Kidney capillary endothelial cell (primary cell): ENCODE measurements at places on chromosomes 5 and 9.

DNA sequence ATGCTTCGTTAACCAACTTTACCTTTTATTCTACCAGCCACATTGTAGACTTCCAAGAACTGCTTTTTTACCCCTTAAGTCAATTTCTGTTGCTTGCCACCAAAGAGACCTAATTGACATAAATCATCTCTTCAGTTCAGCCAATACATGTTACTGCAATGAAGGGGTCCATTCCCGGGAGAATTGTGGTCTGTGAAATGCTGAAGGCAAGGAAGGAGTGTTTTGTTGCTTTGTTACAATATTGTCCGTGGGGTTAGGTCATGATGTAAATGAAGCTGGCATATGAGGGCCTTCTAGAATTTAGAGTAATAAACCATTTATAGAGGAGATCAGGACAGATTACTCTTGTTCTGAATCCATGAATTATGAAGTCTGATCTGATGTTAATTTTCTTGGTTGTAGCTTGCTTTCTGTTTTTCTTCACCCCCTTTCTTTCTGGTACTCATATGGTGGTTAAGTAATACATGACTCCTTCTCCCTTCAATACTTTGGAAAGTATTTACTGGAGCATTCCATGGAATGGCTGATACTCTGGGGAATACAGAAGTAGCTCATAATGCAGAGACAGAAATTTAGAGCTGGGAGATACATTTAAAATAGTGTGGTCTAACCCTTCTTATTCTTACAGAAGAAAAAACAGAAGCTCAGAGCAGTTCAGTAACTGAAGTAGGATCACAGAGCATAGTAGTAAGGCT, 297.0 kb upstream of the CLINT1 start:
- no peak for DNase-seq

GRCh38 chr5:152246401-152246800, 158.7 kb downstream of the NMUR2 start:
- DNase-seq = no peak

GRCh38 chr9:118189615-118190014, 485.4 kb downstream of the TLR4 start:
- no peak for DNase-seq

- DNase-seq = no peak
Measured at GRCh38 chr9:90821697-90822096, 20.1 kb downstream of the SYK start.

DNA sequence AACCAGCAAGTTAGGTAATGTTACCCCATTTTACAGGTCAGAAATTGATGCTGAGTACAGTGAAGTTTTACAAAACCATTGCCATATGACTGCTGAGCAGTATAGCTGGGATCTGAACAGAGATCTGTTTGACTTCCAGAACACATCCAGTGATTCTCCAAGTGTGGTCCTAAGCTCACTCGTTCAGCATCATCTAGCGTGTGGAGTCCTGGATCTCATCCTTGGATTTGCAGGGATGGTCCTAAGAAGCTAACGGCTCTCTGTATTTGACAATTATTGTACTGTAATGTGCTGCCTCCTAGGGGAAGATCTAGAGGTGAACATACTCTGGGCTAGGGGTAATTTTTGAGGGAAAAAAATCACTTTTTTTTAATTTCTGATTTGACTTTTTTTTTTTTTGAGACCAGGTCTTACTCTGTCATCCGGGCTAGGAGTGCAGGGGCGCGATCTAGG, 1.4 kb downstream of the SLC26A2 start:
- DNase-seq = peak; percentile 56

DNA sequence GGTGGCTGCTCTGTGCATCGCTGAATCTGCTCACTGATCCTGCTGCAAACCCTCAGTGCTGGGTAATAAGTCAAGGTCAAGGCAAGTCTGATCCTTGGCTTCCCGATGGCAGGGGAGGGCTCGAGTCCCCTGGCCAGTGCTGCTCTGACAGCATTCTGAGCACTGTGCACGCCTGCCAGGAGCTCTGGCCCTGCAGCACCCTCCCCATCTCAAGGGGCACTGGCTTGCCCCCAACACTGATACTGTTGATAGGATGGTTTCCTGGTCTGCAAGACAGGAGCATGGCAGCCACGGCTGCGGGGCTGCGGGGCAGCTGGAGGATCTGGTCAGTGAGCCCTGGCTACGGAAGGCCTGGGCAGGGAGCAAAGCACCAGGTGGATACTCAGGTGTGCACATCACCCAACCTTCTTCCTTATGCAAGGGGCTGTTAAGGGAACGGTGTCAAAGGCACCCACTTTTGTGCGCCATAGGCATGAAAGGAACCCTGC, 71.8 kb downstream of the SECISBP2 start:
- DNase-seq = no peak

GRCh38 chr5:169908864-169909263, 71.4 kb downstream of the INSYN2B start:
- DNase-seq = no peak

DNA sequence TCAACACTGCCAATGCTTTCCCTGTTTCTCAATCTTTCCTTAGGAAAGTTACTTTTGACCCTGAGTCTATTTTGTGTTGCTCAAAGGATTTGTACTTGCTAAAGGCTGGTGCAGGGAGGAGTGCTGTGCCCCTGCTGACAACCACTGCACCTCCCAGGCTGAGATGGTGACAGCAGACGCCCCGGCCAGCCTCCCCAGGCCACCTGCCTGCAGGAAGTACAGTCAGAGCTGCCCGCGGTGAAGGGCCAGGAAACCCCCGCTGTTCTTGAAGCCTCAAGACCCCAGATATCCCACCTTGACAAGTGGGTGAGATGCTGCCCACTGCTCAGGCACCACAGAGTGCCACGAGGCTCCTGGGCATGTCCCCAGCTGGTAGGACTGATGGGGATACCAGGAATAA, 44.2 kb upstream of the CKMT2 start:
- DNase-seq = no peak

DNA sequence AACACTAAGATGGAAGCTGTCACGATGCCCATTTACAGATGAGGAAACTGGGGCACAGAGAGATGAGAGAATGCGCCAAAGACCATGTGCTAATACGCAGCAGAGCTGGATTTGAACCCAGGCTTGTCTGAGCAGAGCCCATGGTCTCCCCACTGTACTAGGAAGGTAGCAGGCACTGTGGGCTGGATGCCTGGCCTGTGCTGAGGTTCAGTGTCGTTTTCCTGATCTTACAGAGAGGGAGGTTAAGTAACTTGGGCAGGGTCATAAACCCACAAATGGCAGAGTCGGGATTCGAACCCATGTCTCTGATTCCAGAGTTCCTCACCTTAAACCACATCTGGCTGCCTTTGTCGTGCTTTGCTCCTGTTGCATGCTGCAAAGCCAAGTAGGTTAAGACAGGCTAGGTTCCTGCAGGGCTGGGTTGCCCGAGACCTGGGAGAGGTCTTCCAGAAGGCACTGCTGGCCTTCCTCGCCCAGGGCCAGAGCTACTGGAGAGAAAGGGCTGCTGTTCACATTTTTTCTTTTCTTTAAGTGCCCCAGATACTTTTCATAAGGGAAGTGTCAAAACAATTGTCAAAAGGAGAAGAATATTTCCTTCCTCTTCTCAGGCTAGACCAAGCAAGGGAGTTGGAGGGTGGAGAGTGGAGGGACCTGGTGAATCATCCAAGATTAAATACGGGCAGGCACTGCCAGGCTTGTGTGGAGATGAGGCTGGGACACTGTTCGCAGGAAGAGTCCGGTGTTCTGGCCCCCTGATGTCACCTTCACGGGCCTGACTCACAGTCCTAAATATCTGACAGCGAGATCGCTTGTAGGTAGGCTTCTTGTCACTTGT, 3.2 kb downstream of the NEK6 start:
- peak; percentile 73 for DNase-seq

DNA sequence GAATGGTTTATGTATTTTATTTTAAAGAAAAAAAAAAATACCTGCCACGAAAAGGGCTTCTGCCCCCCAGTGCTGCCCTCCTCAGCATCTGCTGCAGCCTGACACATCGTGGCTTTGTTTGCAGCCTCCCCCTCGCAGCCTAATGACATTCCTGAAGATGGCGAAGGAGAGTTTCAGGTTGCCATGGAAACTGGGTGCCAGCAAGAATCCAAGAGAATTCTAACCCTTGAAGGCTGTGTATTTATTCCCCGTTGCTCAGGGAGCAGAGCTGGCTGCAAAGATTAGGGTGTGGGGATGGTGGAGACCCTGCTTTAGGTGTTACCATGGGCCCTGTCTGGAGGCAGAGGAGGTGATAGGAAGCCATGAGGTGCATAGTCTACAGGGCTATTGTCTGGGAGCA, 126.6 kb downstream of the NSG2 start:
- no peak for DNase-seq

- no peak for DNase-seq
Measured at GRCh38 chr5:58080573-58080972, 379.3 kb downstream of the PLK2 start.

- no peak for DNase-seq
Measured at GRCh38 chr9:126379661-126380360, 53.2 kb downstream of the MVB12B start.

GRCh38 chr9:79080536-79080935, 491.2 kb upstream of the TLE4 start:
- no peak for DNase-seq

DNA sequence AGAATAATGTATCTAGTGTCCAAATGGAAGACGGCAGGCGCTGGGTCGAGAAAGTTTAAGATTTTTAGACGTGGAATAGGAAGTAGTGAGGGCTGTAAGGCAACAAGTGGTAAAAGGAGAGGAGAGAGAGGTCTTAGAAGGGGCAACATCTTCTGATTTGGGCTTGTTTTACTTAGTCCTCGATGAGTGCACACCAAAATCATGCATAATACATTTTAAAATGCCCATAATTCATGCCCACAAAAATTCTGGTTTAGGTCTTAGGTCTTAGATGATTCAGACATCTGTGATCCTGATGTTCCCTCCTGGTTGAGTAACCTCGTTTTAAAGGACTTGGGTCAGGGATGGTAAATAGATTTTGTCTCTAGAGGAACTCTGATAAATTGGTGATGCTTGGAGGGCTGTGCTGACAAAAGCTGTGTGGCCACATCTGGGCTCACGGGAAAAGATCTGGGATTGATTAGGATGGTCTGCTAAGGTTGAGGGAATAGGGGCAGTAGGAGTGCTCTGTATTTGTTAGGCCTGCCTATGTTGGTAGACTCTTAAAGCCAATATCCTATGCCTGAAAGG, 476.3 kb downstream of the CCDC171 start:
- no peak for DNase-seq

- peak; percentile 40 for DNase-seq
Measured at GRCh38 chr5:68456756-68457217, 241.2 kb downstream of the PIK3R1 start.

DNA sequence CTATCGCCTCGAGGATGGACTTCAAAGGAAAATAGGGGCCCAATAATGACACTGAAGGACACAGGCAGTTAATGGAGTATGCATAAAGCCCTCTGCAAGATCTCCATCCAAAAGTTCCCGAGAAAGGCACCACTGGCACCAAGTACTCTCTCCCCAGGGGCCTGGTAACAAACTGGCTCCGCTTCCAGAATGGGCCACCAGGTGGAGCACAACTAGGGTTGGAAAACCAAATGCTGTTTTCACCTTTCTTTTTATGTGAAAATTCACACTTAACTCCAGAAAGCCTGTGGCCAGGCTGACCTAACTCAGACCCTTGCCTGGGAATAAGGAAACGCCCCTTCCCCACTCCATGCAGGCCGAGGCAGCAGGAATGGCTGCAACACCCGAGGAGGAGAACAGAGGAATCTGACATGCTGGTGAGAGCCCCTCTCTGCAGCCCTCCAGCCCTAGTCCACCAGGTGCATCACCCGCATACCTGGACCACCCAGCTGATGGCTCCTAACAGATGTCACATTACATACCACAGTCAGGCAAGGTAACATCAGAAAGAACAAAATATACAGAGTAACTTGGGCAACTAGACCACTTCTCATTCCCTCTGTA, 42.8 kb downstream of the CAMSAP1 start:
- peak; percentile 40 for DNase-seq

GRCh38 chr5:181036816-181037364, 3.2 kb upstream of the BTNL9 start:
- no peak for DNase-seq

- DNase-seq = peak; percentile 14
Measured at GRCh38 chr5:82635561-82636288, 357.6 kb upstream of the RPS23 start.

- no peak for DNase-seq
Measured at GRCh38 chr5:9877488-9877887, 247.3 kb upstream of the TAS2R1 start.
